ENCODE measurements at places on chromosomes 12 and 14.

DNA sequence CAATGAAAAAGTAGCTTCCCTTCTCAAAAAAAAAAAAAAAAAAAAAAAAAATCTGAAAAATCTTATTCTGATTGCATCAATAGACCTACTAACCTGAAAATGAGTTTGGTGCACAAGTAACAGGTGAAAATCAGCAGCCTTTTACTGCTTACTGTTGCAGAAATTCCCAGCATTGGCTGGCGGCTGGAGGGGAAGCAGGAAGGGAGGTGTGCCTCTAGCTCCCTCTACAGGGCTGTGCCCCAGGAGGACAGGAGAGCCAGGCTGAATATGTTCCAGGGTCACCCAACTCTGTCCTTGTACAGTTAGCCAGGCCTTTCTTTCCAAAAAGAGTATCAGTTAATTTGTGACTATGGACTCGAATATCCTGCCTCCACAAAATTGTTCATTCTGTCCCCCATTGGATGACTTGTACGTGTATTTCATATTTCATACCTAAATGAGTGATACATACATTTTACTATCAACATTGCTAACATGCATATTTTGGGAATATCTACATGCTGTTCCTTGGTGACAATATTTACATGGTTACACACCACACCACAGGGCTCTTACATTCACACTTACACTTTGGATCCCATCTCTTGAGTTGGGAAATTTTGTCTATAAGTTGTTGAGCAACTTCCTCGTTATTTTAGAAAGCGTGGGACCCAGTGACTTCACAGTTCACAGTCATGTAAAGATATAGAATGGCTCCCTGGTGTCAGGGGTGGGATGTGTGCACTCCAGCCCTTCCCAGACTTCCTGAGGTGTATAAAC, 124.8 kb downstream of the SAMD4A start:
- peak; percentile 50 for DNase-seq

- no peak for DNase-seq
Observed at GRCh38 chr12:132771126-132771838, 9.7 kb upstream of the ANKLE2 start.

GRCh38 chr14:74834692-74835392, 41.1 kb downstream of the PROX2 start:
- DNase-seq, result no peak

GRCh38 chr12:132558861-132559623, 51.3 kb downstream of the LRCOL1 start:
- no peak for DNase-seq

DNA sequence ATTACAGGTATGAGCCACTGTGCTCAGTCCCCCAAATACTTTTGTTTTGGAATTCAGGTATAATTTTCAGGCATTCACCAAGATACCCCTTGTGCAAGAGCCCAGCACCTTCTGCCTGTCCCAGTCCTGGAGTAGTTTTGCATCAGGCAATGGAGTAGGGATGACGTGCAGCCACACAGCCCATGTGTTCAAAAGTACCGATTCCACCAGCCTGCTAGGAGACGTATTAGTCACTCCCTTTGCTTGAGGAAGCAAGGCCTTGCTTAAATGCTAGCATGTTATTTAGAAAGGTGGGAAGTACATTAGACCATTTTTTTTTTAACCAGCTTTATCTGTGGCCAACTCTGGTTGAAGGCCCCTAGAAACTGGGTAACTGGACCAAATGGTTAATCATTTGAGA, 15.0 kb upstream of the GALNT16 start:
- DNase-seq, result no peak

DNA sequence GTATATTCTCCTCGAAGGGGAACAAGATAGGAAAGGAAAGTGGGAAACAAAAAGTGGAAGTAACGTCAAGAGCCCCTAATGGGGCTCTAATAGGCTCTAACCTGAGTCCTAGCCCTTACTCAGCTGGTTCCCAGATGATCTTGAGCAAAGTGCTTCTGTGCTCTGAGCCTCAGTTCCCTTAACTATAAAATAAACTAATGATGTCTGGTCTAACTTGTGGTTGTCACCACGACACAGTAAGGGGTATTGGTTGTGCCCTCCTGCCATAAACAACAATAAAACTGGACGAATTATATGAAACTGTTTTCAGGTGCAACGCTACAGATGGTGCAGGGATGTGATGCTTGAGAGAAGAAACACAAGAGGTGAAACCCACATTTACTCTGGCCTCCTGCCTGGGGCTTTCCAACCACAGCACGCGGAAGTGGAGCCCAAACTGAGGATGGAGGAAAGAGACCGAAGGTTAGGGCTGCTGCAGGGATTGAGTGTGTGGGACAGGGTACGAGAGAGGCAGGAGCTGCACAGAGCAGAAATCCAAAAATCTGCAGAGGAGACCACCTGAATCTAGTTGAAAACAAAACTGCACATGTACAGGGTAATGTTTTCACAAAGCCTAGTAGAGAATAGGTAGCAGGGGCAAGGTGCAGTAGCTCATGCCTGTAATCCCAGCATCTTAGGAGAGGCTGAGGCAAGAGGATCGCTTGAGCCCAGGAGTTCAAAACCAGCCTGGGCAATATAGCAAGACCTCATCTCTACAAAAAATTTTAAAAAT, 45.6 kb upstream of the BCL2L14 start:
- DNase-seq, result no peak

DNA sequence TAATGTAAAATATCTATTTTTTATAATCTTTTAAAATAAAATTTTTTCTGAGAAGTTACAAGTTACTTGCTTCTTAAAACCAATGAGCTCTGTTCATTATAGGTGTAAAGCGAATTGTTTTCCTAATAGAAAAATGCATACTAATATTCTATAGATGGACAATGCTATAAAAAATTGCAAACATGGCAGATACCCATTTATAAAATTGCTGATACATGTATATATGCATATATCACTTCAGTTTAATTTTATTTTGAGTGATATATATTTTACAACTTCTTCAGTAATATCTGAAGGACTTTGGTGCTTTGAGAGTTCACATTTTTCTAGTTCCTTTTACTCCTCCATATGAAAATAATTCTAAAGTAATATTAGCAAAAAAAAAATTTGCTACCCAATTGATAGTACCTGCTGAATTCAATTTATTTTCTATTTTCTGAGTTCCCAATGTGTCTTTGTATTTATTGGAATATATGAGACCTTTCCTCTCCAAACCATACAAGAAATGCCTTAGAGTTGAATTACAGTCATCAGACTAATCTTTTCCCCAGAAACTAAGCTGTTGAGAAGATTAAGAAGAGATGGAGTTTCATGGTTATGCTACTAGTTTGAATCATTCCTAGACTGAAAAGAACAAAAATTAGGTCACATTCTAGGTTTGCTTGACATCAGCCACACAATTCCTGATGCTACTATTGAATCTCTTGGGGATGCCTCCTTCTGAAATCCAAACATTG, 1937.5 kb upstream of the SEL1L start:
- DNase-seq, result no peak

GRCh38 chr14:81009346-81009745, 53.9 kb downstream of the TSHR start:
- no peak for DNase-seq

GRCh38 chr14:66508547-66508845, 549 bp downstream of the GPHN start:
- DNase-seq, result no peak

DNA sequence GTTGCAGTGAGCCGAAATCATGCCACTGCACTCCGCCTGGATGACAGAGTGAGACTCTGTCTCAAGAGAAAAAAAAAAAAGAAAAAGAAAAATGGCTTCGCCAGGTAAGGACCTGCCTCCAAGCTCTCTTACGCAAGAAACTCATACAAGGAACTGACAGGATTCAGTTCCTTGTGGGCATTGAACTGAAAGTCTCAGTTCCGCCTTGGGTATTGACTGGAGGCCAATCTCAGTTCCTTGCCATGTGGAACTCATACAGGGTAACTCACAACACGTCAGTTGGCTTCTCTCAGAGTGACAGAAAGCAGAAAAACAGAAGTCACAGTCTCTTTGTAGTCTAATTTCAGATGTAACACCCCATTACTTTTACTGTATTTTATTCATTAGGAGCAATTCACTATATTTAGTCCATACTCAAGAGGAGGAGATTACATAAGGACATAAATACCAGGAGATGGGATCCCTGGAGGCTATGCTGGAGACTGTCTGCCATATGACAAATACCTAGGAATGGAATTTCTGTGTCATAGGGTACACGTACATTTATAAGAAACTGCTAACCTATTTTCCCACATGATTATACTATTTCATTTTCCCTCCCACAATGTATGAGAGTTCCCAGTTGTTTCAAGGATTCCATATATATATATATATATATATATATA, 11.4 kb upstream of the NOPCHAP1 start:
- no peak for DNase-seq

- DNase-seq, result no peak
Observed at GRCh38 chr12:118185602-118186397, 49.9 kb downstream of the PEBP1 start.

- DNase-seq, result no peak
Observed at GRCh38 chr12:45350861-45351260, 135.0 kb downstream of the ANO6 start.

DNA sequence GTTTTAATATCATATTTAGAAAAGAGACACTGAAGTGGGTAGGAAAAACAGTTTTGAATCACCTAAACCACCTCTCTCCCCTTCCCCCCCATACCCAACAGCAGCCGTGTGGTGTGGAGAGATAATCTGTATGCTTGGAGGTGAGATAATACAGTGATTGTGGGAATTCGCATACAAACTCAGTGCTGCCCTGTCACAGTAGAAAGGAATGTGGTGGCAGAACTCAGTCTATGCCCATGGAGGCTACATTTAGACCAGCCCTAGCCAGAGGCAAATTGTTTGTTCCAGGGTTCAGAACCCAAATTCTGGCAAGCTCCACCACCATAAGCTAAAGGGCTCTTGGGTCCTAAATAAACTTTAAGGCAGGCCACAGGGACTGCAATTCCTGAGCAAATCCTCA, 827.0 kb downstream of the C12orf50 start:
- DNase-seq, result no peak

DNA sequence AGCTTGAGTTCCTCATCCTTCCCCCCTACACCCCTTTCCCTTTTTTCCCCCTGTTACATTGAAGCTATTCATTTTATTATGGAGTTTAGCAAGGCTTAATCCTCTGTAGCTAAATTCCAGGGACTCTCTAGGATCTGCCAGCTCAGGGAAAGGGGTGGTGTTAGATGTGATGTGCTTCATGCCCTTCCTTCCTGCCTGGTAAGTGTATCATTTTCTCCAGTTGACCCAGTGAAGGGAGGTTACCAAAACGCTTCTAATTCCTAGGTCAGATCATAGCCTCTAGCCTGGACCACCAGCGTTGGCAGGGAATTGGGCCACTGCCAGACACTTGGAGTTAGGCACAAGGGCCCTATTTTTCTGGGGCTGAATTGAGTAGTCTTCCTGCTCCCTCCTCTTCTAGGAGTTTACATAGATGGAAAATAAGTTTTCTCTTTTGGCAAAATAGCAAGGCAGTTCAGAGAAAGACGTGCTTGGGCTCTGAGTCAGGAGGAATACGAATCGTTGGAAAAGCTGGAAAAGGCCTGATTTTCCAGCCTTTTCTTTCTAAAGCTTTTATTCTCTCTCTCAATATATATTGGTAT, 88.3 kb downstream of the NPAS3 start:
- DNase-seq, result no peak

- no peak for DNase-seq
Observed at GRCh38 chr12:108295641-108296040, 43.5 kb downstream of the CMKLR1 start.

GRCh38 chr12:129614221-129614885, 289.5 kb downstream of the TMEM132D start:
- no peak for DNase-seq

DNA sequence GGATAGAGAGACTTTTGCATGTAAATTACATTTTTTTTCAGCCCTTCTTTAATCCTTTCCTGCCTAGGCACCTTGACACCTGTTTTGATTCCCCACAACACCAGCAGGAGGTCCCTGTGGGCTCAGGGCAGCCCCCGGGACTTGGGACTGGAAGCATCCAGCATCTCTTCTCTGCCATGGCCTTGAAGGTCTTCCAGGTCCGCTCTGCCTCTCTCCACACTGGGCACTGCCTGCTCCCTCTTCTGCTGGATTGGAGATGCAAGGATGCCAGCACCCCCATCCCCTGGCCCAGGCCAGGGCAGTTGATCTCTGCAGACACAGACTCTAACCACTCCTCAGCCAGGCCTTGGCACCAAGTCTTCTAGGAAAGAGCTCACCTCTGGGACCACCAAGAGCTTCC, 134.5 kb upstream of the C14orf180 start:
- DNase-seq, result no peak

GRCh38 chr12:84920331-84920730, 7.7 kb upstream of the SLC6A15 start:
- no peak for DNase-seq

GRCh38 chr14:64725879-64726584, 21.8 kb downstream of the PLEKHG3 start:
- DNase-seq, result no peak

DNA sequence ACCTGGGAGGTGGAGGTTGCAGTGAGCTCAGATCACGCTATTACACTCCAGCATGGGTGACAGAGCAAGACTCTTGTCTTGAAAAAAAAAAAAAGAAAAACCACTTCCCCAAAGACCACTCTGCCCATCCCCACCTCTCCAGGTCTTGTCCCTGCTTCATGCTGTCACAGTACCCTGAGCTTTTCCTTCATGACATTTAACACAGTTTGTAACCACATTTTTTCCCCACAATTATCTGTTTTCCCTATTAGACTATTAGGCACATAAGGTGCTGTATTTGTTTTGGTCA, 6.9 kb downstream of the HECTD1 start:
- no peak for DNase-seq

DNA sequence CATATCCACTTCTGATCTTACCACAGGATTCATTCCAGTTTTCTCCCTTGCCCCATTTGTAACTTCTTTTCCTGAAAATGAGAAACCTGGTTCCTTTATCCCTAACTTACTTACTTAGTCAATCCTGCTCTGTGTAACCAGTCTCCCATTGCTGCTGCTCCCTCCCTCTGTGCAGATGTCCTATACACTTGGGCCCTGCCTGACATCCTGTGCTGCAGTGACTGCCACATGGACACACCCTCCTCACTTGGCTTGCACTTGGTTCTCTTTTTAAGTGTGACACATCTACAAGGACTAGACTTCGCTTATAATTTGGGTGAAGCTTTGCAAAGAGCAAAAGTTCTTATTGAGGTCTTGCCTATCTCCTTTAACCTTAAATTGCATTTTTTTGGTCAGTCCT, 51.4 kb downstream of the FGD4 start:
- no peak for DNase-seq

DNA sequence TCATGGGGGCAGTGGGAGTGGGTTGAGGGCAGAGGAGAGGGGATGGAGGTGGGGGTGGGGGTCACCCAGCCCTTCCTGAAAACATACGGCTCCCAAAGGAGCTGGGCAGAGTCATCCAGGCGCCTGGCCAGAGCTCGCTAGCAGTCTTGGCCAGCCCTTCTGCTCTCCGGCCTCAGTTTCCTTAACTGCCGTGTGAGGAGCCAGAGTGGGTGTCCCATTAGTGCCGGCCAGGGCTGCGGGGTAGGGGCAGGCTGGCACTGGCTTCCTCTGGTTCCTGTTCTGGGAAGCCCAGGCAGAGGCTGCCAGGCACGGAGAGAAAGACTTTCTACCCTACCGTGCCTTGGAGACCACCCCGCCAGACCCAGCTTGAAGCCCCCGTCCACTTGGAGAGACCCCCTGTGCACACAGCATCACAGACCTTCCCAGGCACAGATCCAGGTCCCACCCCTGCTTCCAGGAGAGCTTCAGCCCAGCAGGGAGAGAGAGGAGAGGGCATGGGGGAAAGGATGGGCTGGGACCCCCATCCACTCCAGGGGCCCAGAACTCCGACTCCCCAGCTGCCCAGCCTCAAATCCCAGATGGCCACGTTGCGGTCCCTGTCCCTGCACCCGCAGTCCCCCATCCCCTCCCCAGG, 93.3 kb downstream of the RFLNA start:
- no peak for DNase-seq

GRCh38 chr14:93002851-93003298, 79.9 kb downstream of the CHGA start:
- DNase-seq, result peak; percentile 78
